Activated naive CD4-positive, alpha-beta T cell (primary cell): ENCODE measurements at places on chromosomes 3 and 15.

DNA sequence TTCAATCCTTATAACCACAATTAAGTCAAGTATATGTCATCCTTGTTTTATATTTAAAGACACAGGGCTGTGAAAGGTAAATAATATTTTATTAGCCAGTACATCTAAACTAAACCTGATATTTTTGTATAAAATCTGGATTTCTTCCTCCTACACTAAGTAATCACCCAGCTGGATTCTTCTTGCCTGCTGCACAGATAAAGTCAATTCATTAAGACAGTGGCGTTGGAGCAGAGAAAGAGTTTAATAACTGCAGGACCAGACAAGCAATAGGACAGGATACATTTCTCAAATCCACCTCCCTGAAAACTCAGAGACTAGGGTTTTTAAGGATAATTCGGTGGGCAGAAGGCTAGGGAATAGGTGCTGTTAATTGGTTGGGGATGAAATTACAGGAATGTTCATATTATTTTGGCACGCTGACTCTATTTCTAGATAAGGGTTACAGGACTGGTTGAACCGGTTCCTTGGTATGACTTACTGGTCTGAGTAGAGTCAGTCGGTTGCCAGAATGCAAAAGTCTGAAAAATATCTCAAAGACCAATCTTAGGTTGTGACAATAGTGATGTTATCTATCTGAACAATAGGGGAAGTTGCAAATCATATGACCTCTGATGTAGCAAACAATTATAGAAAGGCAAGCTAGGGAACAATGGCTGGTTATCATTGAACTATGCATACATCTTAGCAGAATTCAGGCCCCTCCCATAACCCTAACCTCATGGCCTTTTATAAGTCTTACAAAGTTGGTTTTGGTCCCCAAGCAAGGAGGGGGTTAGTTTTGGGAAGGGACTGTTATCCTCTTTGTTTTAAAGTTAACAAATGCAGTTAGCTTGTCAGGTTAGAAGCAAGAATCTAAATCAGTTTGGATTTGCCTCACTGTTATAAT is 244.8 kb downstream of the ALCAM start:
- DNase-seq: no peak

- no peak for DNase-seq
These were observed 941 bp upstream of the SLC26A6 start for GRCh38 chr3:48636149-48636655.

GRCh38 chr3:148756311-148756710 is 58.6 kb downstream of the AGTR1 start:
- no peak for DNase-seq

GRCh38 chr3:16790432-16791400 is 94.0 kb upstream of the PLCL2 start:
- no peak for DNase-seq

- DNase-seq: no peak
These were observed 9.9 kb upstream of the KCNMB2 start for GRCh38 chr3:178526291-178526690.
